ENCODE measurements at places on chromosomes 2 and 18. TPM values are rescaled to one million over a fixed set of nuclear protein-coding genes. Genes with fewer than 3 reads are reported as not detected.

SLC66A3 gene
- 36.9 TPM for total RNA-seq

- no peak for DNase-seq
Observed at GRCh38 chr18:24539866-24540617, 79.6 kb downstream of the HRH4 start.

DNA sequence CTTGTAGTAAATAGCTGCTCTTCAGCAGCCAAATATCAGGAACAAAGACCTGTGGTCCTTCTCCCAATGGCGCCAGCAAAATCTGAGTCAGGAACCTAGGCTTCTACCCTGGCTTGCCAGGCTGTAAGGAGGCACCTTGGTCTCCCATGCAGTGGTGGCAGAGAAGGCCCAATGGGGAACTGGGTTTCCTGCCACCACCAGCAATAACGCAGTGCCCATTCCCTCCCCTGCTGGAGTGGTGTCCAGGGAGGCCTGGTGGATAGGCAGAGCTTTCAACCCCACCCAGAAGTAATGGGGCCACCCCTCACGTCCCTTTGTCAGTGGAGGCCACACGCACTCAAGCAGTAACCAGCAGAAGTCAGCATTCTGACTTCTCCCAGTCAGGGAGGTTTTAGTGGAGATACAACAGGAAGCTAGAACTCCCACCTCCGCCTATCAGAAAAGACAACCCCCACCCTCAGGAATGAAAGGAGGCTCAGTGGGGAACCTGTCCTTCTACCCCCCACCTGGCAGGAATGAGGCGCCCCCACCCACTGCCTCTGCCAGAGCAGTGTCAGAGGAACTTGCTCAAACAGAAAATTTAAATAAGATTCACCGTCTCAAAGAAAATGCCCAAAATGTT is 132.4 kb downstream of the COPS8 start:
- no peak for DNase-seq

GKN1 gene
- not detected for total RNA-seq

CRACDL gene
- 3.5 TPM for total RNA-seq

- DNase-seq = no peak
Observed at GRCh38 chr18:48800466-48800865, 150.3 kb downstream of the SMAD7 start.
